ENCODE measurements at places on chromosomes 1 and 21. TPM values are rescaled to one million over a fixed set of nuclear protein-coding genes. Genes with fewer than 3 reads are reported as not detected.

The LCE2C gene
- polyA plus RNA-seq: not detected

The DIRAS3 gene
- polyA plus RNA-seq: 0.68 TPM

The USP16 gene
- 23.9 TPM for polyA plus RNA-seq

The RGS16 gene
- polyA plus RNA-seq: 16.4 TPM

The MTARC1 gene
- polyA plus RNA-seq: 12.3 TPM

The ADAMTSL4 gene
- polyA plus RNA-seq: 59.5 TPM

The ILDR2 gene
- 0.14 TPM for polyA plus RNA-seq

The TFF3 gene
- polyA plus RNA-seq: 54.0 TPM

The PROX1 gene
- 0.45 TPM for polyA plus RNA-seq

The BLACAT1 gene
- 0.35 TPM for polyA plus RNA-seq

The FAM131C gene
- not detected for polyA plus RNA-seq

The TEKT2 gene
- 11.6 TPM for polyA plus RNA-seq

The LCE1F gene
- not detected for polyA plus RNA-seq

The ITLN1 gene
- 110 TPM for polyA plus RNA-seq

The CD1E gene
- 0.49 TPM for polyA plus RNA-seq

The FCRL2 gene
- 1.1 TPM for polyA plus RNA-seq

The MANEAL gene
- polyA plus RNA-seq: 4.0 TPM

The CALML6 gene
- polyA plus RNA-seq: 0.51 TPM

The RORC gene
- polyA plus RNA-seq: 7.6 TPM

The TIE1 gene
- polyA plus RNA-seq: 20.5 TPM

The CHI3L2 gene
- 75.6 TPM for polyA plus RNA-seq

The DIO1 gene
- 0.24 TPM for polyA plus RNA-seq

Data from lung (tissue), 17 donors.